GM03348 (cell line): ENCODE measurements at places on chromosomes 16 and 17.
A peak's percentile ranks its signal among the peaks of the same experiment; 100 is the strongest.

GRCh38 chr17:82729479-82730260, 5.7 kb upstream of the FN3K start:
- no peak for DNase-seq

DNA sequence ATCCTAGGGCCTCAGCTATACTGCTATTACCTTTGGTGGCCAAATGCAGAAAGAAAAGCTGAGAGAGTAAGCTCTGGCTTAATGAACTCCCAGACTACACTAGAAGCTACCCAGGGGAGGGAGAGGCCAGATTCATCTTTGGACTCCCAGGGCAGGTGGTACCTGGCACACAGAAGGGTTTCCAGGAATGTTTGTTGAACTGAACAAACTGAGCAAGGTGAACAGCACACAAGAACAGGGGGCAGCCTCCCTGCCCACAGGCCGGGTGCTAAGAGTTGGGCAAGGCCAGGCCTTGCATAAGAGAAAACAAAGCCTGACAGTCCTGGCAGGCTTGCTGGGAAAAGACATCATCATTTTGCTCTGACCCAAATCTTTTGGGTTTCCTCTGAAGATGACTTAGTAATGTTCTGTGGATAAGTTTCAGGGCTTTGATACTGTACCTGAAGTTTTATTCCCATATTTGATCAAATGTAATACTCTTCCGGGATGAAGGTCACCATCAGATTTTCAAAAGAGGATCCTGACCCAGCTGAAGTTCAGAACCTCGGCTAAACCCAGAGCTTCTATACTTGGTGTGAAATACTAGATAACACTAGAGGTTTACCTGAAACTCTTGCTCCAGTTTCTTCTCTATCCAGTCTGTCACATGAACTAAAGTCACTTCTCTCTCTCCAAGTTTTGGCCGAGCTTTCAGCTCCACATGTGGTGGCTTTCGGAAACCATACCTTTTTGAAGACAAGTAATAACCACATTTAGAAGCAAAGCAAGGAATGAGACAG, 20.5 kb upstream of the ERN1 start:
- peak; percentile 47 for DNase-seq

- DNase-seq: no peak
These were observed 5.2 kb downstream of the MINK1 start for GRCh38 chr17:4838309-4838785.

- DNase-seq: no peak
These were observed 18.6 kb downstream of the CD300LB start for GRCh38 chr17:74512624-74513091.

DNA sequence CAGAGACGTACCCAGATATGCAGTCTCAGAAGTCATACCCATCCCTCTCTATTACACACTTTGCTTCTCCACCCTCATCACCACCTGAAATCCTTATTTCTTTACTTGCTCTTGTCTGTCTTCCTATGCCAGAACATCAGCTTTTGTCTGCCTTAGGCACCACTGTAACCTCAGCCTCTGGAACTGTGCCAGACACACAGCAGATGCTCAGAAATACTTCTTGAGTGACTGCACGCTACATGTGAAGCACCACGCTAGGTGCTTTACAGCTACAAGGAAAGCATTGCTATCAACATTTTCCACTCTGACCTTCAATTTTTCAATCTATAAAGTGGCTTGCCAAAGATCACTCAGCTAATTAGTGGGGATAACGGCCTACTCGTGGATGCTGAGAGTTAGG, 226.8 kb downstream of the CHD9NB start:
- no peak for DNase-seq

- no peak for DNase-seq
These were observed 1.1 kb downstream of the IL21R start for GRCh38 chr16:27402964-27403600.

GRCh38 chr17:78675316-78675616, 98.1 kb upstream of the DNAH17 start:
- no peak for DNase-seq

- no peak for DNase-seq
These were observed 1.6 kb upstream of the PKMYT1 start for GRCh38 chr16:2981899-2982250.

DNA sequence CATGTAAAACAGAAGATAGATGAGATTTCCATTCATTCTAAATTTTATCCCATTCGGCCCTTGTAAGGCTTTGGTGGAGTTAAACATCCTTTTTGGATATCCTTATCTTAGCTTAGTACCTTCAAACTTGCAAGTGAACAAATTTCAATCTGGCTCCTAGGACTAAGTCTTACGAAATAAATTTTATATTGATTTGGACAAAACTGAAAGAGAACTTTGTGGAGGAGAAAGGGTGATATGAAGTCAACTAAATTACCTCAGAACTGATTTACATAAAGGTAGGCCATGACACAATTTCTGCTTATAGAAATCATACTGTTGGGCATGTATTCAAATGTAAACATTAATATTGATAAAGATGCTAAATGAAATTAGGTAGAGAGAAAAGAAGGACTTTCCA, 175.3 kb upstream of the C17orf78 start:
- no peak for DNase-seq

DNA sequence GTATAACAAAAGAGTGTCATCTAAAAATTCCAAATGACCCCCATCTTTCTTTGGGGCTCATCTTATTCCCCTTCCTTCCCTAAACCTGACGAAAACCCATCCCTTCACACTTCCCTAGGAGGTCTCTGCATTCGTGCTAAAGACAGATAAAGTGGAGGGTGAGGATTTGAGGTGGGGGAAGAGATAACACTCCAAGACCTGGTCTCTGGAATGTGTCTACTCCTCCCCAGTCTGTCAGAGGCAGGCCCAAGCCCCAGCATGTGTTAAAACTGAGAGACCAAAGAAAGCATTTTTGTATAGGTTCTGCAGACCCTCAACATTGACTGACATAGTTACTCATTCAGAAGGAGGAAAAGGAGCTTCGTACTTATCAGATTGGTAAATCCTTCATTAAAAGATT, 11.0 kb upstream of the LHX1 start:
- DNase-seq: no peak

DNA sequence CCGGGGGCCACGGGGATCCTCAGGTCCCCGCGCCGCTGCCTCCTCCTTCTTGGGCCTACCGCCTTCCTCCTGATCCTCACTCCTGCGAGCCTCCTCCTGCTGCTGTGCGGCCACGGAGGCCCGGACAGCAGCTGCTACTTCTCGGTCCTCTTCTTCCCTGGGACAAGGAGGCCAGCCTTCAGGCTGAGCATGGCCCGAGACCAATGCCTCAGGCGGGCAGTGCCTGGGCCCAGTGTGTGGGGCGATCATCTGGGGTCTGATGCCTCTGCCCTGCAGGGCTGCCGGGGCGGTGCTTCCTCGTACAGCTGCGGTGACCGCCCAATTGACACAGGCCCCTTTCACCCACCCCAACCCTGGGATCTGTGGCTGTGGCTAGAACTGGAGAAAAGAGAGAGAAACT, 8.6 kb downstream of the ZNF598 start:
- no peak for DNase-seq

- DNase-seq: no peak
These were observed 5.3 kb upstream of the DNAH2 start for GRCh38 chr17:7712111-7712771.

DNA sequence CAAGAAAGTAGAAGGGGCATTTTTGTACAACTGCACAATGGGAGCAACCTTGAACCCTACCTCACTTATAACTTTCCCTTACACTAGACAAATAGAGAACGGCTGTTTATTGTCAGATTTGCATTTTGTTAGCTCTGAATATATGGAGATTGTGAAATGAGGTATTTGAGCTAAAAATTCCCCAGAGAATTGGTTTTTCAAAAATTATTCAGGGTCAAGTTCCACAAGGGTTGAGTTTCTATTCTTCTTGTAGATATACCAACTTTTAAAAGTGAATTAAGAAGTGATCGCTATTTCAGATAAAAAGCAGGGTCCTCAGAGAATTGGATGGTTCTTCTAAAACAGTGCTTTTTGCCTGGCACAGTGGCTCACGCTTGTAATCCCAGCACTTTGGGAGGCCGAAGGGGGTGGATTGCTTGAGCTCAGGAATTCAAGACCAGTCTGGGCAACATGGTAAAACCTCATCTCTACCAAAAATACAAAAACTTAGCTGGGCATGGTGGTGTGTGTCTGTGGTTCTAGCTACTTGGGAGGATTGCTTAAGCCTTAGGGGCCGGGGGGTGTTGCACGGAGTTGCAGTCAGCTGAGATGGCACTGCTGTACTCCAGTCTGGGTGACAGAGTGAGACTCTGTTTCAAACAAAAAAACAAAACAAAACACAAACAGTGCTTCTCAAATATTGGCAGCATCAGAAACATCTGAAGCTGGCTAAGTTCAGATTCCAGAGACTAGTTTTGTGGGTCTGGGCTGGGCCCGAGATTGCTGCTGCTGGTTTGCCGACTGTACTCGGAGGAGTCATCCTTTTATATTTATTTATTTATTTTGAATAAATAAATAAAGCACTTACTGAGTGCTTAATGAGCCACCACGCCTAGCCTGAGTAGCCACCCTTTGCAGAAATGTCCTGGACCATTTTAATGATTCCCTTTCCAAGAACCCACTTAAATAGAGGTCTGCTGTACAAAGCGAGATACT, 50.9 kb downstream of the PECAM1 start:
- DNase-seq: no peak

GRCh38 chr16:50697881-50698767, 4.7 kb downstream of the NOD2 start:
- DNase-seq: no peak

DNA sequence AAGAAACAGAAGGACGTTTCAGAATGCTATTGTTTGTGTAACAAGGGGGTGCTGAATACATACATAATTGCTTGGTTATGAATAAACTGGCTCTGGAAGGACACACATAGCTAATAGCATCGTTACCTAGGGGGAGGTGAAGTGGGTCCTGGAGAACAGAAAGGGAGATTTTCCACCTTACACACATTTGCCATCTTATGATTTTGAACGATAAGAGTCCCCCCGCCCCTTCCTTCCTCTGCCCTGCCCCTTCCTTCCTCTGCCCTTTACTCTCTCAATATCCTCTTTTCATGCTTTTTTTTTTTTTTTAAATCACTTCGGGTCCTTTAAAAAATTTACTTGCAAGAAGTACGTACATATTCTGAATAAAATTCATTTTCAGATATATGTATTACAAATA, 902 bp upstream of the DHRS7B start:
- DNase-seq: no peak

DNA sequence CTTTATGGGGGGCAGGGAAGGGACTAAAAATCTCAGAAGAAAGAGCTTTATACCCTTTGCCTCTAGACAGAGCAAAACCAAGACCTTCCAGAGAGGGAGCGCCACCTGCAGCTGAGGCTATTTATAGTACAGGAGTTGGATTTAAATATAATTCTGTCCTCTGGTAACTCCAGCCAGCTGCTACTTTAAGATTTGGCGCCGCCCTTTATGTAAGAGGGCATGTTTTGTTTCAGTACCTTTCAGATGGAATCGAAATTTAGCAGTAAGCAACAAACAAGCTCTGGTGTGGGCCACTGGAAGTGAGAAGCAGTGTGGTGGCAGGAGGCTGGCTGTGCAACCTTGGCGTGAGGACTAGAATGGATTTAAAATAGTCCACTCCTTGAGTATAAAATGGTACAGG, 5.2 kb upstream of the GUCY2D start:
- no peak for DNase-seq

GRCh38 chr17:12227547-12227946, 206.9 kb downstream of the MAP2K4 start:
- no peak for DNase-seq

DNA sequence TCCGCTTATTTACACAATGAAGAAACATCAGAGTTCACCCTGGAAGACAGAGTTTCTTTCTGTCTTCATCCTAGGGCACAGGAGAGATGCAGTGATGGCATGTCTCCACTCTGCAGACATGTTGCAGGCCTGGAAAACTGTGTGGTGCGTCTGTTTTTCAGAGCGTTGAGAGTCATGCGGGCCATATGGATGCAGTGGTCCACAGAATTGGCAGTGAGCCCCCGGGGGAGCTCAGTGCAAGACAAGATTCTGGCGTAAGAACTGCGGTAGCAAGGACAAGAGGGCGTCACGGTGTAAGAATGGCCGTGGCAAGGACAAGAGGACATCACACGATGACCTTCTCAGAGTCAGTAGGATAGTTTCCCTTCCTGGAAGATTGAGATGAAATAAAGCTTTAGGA, 654.0 kb downstream of the MAF start:
- no peak for DNase-seq

GRCh38 chr16:12659871-12660270, 143.8 kb downstream of the CPPED1 start:
- no peak for DNase-seq

- no peak for DNase-seq
These were observed 63.0 kb downstream of the TMEM100 start for GRCh38 chr17:55659661-55660060.

DNA sequence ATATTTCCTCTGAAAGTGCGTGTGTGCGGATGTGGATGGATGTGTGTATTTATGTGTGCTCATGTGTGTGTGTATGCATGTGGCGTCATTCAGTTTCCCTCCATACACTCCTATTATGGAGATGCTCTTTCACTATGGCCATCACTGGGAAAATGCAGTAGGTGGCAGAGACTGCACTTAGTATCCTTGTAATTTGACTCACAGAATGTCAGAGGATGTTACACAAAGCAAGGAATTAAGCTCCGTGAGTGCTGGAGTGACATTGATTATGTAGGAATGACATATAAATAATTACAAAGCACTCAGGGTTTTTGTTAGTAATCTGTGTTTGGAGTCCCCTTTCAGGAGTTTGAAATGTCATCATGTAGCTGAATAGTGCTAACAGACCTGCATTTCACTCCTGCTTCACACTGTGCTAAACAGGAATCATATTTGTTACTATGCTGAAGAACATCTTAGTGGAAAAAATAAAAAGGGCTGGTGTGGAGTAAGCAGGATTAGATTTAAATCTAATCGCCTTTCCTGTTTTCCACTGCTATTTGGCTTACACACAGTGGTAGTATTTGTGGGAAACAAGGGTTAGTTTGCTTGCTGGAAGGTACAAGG, 59.6 kb downstream of the HS3ST4 start:
- DNase-seq: no peak

- no peak for DNase-seq
These were observed 67.9 kb downstream of the TRIM37 start for GRCh38 chr17:59038734-59039133.

DNA sequence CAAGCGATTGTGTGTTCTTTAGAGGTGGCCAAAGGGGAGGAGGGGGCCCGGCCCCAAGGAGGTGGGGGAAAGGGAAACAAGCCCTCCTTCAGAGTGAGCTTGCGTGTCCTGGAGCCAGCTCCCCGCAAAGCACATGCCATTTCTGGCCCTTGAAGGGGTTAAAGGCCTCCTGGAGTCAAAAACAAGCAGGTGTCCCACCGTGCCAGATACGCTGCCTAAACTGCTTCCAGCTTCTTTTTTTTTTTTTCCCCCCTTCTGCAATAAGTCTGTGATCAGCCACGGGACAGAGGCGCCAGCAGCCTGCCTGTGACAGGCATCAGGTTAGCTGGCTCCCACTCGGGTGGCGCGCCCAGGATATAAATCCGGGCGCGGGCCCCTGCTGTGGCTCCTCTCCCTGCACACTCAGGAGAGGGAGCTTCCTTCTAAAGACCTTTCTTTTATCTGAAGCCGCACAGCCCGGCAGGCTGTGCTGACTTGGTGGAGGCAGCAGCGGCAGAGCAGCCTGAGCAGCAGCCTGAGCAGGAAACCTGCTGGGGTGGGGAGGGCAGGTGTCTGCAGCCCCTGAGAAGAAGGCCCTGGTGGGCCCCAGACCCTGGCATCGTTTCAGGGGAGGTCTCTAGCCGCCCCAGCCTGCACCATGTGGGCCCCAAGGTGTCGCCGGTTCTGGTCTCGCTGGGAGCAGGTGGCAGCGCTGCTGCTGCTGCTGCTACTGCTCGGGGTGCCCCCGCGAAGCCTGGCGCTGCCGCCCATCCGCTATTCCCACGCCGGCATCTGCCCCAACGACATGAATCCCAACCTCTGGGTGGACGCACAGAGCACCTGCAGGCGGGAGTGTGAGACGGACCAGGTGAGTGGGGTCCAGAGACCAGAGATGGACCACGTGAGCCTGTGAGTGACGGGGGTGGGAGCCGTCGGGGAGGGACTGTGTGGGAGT, at the start of gene WFIKKN2:
Gene WFIKKN2, plus strand, starts transcription at position 286 of the 934 bp plus-strand sequence. Its CDS starts 352 bp downstream, at position 638.
- no peak for DNase-seq
